ENCODE measurements at places on chromosomes 7 and 10. TPM values are rescaled to one million over a fixed set of nuclear protein-coding genes. Genes with fewer than 3 reads are reported as not detected.

- DNase-seq, result no peak
Measured at GRCh38 chr10:115968236-115968635, 304.8 kb downstream of the GFRA1 start.

DNA sequence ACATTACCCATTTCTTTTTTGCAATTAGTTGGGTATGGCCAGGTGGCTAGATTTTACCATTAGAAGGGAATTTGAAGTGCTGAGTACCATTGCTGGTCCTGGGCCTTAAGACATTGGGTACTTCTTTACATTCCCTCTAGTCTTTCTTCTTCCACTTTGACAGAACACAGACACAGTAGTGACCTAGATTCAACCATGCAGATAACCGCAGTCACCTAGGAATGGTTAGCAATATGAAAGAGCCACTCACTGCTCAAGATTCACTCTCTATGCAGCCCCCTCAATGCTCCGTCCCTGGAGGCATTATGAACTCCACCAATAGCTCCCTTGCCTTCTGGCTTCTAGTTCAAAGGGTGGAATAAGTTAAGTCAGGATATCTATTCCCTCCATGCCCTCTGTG lies 16.2 kb upstream of the PON1 start:
- DNase-seq, result no peak

DNA sequence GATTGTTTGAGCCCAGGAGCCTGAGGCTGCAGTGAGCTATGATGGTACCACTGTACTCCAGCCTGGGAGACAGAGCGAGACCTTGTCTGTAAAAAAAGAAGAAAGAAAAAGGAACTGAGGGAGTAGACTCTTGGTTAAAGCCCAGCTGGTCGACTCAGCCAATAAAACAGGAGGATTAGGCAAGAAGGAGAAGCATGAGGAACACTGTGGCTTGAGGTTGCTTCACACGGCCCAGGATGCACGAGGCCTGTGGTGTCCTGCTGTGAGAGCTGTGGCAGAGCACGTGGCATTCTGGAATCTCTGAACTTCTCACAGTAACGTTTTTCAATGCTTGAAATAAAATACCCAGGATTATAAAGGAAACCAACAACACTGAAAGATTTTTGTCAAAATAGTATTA lies 93.3 kb downstream of the CUL2 start:
- no peak for DNase-seq

DNA sequence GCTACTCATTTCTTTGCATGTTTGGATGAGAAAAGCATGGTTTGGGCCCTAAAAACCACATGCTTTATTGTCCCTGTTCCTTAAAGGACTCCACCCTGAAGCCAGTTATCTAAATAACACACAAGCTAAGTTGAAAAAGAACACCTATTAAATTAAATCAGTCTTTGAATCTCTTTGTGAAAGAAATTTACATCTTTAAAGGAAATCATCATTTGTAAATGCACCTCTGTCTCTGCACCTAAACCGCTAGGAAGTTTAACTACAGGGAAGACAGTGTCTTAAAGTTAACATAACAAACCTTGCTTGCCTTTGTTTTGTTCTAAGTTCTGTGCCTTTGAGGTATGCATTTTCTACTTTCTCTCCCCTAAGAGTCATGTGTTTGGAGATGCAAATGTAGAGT lies 52.6 kb downstream of the HTR7 start:
- no peak for DNase-seq

Gene CHAT
- not detected for total RNA-seq

Gene SPDYE9
- total RNA-seq, result not detected

Gene HELLS
- 365 TPM for total RNA-seq

All from WTC11 (cell line).